ENCODE measurements at places on chromosomes 6 and 20.

- no peak for DNase-seq
These were observed 138.7 kb upstream of the THEMIS start for GRCh38 chr6:128039543-128039942.

- DNase-seq: no peak
These were observed at the start of gene MOXD1 for GRCh38 chr6:132400883-132401617. Gene MOXD1, minus strand, starts transcription at chr6:132401475. Its CDS starts 49 bp downstream, at chr6:132401426.

- DNase-seq: peak; percentile 50
These were observed 90.0 kb downstream of the PRND start for GRCh38 chr20:4811661-4812181.

DNA sequence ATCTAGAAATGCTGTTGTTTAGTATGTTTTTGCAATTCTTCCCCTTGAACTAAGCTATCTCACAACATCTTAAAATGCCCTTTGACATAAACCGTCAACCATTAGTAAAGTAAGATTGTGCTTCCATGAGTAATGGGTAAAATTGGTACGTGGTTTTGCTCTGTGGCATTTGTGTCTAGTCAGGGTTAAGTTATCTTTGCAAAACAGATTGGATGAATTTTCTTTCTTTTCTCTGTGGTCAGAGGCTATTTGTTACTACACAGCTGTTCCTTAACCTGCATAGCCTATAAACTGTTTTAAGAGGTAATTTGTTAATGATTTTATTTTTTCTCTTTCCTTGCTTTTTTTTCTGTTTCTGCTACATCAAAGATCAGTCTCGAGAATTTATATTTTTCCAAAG lies 75.4 kb downstream of the RPP40 start:
- DNase-seq: no peak

- DNase-seq: no peak
These were observed 94.0 kb downstream of the SGK1 start for GRCh38 chr6:134223796-134224420.

GRCh38 chr6:155100087-155100486 lies 105.0 kb downstream of the TIAM2 start:
- peak; percentile 63 for DNase-seq

- DNase-seq: no peak
These were observed 1.1 kb upstream of the LCA5 start for GRCh38 chr6:79538106-79538971.

DNA sequence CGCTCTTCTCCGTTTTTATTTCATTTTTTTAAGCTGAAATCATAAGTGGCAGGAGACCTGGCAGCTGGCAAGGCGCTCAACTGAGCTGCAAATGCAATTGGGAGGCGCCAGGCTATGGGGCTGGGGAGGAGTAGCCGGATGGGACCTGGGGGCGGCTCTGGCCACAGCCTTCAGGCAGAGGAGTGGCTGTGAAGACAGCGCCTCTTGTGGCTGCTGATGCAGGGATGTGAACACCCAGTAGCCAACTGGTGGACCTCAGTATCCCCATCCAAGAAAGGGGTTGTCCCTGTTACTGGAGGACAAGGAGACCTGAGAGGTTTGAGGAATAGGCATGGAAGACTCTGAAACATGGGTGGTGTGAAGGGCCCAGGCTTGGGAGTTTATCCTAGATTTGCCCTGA lies 12.6 kb downstream of the KCNK17 start:
- no peak for DNase-seq

GRCh38 chr6:42431356-42431755 lies 20.4 kb downstream of the TRERF1 start:
- DNase-seq: no peak

- DNase-seq: no peak
These were observed 474.4 kb downstream of the CD83 start for GRCh38 chr6:14591998-14592397.

GRCh38 chr6:11160199-11160598 lies 48.7 kb upstream of the ERVFRD-1 start:
- DNase-seq: no peak

DNA sequence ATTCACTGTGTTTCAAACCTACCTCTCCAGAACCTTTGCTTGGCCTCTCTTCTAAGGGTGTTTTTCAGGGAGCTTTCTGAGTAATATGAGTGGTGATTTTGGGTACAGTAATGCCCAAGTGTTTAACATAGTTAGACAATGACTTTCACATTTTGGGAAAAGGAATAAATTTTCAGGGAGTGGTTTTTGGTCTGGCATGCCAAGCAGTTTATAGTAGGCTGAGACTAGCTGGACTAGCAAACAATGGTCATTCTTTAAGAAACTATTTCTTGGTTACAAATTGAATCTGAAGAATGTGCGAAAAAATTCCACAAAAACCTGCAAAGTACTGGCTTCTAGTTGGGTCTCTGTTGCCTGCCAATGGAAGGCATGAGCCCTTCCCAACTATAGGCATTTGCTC lies 15.4 kb downstream of the FNDC1 start:
- DNase-seq: no peak

GRCh38 chr20:53003420-53004154 lies 31.4 kb downstream of the TSHZ2 start:
- DNase-seq: no peak

DNA sequence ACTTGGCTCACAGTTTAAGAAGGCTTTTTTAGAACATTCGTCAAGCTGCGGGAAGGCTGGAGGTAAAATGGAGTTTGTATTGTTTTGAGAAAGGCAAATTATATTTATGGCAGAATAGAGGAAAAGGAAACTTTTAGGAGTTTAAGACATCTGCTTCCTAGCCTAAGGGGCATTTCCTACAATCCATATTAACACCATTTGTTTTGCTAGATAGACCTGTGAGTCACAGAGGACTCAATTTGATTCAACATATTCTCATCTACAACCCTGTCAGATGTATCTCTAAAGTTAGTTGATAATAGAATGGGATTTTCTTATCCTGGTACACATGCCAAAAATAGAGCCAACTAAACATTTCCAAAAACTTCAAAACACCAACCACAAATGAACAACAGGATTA lies 35.0 kb downstream of the RCAN2 start:
- DNase-seq: no peak

- DNase-seq: no peak
These were observed 10.1 kb downstream of the MAP7 start for GRCh38 chr6:136539967-136540652.
